ENCODE measurements at places on chromosomes 3 and 15.
A peak's percentile ranks its signal among the peaks of the same experiment; 100 is the strongest.

- no peak for DNase-seq
Observed at GRCh38 chr3:103873021-103873420, 1438.2 kb downstream of the ZPLD1 start.

GRCh38 chr15:92499731-92500530, 106.2 kb downstream of the ST8SIA2 start:
- no peak for DNase-seq

- no peak for DNase-seq
Observed at GRCh38 chr3:48851407-48851806, 3.7 kb upstream of the PRKAR2A start.

GRCh38 chr3:129974833-129975704, 549 bp downstream of the TRH start:
- peak; percentile 37 for DNase-seq

DNA sequence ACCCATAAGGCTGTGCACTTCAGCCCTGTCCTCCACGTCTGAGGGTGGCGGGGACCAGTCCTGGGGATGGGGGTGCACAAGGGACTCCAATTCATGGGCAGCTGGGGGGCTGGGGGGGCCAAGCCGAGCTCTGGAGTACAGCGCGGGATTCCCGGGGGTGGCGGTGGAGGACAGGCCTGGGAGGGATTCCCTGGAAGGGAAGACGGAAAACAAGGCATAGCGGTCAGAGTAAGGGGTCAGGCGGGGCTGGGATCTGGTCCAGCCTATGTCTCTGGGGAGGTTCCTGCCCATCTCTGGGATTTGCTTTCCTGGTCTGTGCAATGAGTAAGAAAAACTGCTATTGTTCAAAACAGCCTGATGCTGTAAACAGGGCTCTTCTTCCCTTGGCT, 8.1 kb upstream of the IGDCC3 start:
- DNase-seq: no peak

DNA sequence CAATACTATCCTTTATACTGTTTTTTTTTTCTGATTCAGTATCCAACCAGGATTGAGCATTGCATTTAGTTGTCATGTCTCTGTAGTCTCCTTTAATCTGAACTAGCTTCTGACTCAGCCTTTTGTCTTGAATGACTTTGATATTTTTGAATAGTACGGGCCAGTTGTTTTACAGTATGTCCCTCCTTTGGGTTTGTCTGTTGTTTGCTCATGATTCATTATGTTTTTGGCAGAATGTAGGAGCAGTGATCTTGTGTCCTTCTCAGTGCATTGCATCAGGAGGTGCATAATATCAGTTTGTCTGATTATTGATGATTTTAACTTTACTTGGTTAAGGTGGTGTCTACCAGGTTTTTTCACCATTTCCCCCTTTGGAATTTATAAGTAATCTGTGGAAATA, 20.5 kb downstream of the EXOG start:
- no peak for DNase-seq

GRCh38 chr3:178714925-178715832, 178.9 kb downstream of the KCNMB2 start:
- DNase-seq: no peak
